ENCODE measurements at places on chromosomes 7 and 10. TPM values are rescaled to one million over a fixed set of nuclear protein-coding genes. Genes with fewer than 3 reads are reported as not detected.

The MOGAT3 gene
- polyA plus RNA-seq, result not detected

The PDZD7 gene
- 0.61 TPM for polyA plus RNA-seq

The HMX3 gene
- not detected for polyA plus RNA-seq

The CCDC172 gene
- not detected for polyA plus RNA-seq

The WDFY4 gene
- polyA plus RNA-seq, result 255 TPM

The CRYGN gene
- polyA plus RNA-seq, result not detected

The C10orf105 gene
- 0.12 TPM for polyA plus RNA-seq

The HABP2 gene
- not detected for polyA plus RNA-seq

The CPN1 gene
- polyA plus RNA-seq, result not detected

The ZNF487 gene
- 14.8 TPM for polyA plus RNA-seq

The DLG5 gene
- 0.26 TPM for polyA plus RNA-seq

The WDR86 gene
- polyA plus RNA-seq, result 1.5 TPM

The TCF7L2 gene
- polyA plus RNA-seq, result 1.0 TPM

The PRKG1 gene
- polyA plus RNA-seq, result not detected

All from B cell (primary cell).